Activated T-cell treated with anti-CD3 and anti-CD28 coated beads for 24 hours (primary cell): ENCODE measurements at places on chromosomes 11 and 22.

- no peak for DNase-seq
Observed at GRCh38 chr11:110026858-110027626, 66.2 kb upstream of the ZC3H12C start.

GRCh38 chr11:120686516-120686915, 175.0 kb downstream of the GRIK4 start:
- DNase-seq: no peak

- no peak for DNase-seq
Observed at GRCh38 chr11:68145120-68145866, 24.1 kb upstream of the CHKA start.

DNA sequence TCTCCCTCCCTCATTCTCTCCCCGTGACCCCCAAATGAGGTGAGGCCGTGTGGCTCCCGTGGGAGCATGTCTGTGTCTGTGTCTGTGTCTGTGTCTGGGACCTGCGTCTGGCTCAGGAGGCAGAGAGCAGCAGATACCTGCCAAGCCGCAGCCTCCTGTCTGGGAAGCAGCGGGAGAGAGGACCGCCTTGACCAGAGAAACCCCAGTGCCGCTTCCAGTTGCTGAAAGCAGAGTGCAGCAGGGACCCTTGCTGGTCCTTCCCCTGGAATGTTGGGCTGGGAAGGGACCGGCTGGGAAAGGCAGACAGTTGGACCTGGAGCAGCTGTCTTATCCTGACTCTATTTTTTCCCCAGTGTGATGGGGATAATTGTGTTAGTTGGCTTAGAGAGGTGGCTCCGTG, 525 bp downstream of the CSDC2 start:
- DNase-seq: no peak

GRCh38 chr11:37926772-37927171, 1328.7 kb upstream of the RAG2 start:
- no peak for DNase-seq

DNA sequence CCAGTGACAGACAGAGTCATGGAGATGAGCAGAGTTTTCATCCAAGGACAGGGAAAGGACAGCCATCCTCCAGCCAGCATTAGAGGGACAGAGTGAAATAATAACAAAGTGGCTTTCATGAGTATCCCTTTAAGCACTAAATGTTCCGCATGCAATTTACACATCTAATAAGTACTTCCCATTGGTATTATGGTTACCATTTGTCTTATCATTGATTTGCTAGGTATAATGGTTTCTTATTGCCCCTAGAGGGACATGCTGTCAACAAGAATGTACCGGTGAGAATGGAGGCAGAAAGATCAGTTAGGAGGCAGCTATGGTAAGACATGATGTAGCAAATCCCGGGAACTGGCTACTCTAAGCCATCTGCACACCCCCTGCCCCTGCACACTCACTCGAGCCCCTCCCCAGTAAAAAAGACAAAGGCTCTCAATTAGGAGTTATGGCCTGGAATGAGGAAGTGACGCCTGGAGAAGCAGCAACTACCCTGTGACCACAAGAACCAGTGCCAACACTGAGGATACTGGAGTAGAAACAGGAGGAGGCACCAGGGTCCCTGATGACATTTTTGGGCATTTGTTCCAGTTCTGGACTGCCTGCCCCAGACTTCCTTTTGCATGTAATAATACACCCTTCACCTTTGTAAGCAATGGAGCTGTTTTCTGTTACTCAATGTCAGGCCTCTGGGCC, 30.2 kb upstream of the HMGXB4 start:
- DNase-seq: no peak

DNA sequence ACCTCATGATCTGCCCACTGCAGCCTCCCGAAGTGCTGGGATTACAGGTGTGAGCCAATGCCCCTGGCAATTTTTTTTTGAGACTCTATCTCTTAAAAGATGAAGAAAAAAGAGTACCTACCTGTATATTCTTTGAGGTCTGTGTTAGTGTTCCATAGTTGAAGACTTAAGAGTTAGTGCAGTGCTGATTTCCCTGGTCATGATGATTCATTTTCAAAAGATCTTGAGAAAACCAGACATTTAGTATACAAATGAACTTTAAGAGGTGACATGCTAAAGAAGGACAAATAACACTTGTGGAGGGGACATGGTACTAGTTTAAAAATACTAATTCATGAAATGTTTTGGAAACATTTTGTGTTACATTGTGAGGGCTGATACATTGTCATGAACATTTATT, 17.7 kb downstream of the CBL start:
- no peak for DNase-seq

- DNase-seq: no peak
Observed at GRCh38 chr11:42255906-42256305, 796.5 kb upstream of the LRRC4C start.

- DNase-seq: no peak
Observed at GRCh38 chr11:68387840-68388239, 72.7 kb upstream of the PPP6R3 start.

DNA sequence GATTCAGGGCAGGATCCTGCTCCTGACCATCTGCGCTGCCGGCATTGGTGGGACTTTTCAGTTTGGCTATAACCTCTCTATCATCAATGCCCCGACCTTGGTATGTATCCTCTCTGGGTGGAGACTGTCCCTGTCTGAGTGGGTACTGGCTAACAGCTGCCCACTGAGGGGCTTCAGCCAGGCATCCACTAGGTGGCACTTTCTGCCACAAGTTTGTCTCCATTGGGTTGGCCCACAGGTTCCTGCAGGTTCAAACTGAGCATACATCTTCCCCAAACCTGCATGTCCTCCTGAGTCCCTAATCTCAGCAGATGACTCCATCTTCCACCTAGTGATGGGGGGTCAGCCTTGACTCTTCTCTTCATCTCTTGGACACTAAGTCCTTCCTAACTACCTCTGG, 4.4 kb downstream of the SLC2A11 start:
- no peak for DNase-seq

- no peak for DNase-seq
Observed at GRCh38 chr11:60887556-60887955, 18.8 kb downstream of the PRPF19 start.

DNA sequence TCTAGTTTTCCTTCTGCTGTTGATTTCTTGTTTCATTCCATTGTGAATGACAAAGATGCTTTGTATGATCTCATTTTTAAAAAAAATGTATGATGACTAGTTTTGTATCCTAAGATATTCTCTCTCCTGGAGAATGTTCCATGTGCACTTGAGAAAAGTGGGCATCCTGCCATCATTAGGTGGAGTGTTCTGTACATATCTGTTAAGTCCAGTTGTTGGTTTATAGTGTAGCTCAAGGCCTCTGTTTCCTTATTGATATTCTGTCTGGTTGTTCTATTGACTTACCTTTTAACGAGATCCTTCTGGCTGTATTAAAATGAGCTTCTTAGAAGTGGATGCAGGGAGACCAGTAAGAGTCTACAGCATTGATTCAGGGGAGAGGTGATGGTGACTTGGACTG, 35.2 kb downstream of the SGSM1 start:
- DNase-seq: no peak

DNA sequence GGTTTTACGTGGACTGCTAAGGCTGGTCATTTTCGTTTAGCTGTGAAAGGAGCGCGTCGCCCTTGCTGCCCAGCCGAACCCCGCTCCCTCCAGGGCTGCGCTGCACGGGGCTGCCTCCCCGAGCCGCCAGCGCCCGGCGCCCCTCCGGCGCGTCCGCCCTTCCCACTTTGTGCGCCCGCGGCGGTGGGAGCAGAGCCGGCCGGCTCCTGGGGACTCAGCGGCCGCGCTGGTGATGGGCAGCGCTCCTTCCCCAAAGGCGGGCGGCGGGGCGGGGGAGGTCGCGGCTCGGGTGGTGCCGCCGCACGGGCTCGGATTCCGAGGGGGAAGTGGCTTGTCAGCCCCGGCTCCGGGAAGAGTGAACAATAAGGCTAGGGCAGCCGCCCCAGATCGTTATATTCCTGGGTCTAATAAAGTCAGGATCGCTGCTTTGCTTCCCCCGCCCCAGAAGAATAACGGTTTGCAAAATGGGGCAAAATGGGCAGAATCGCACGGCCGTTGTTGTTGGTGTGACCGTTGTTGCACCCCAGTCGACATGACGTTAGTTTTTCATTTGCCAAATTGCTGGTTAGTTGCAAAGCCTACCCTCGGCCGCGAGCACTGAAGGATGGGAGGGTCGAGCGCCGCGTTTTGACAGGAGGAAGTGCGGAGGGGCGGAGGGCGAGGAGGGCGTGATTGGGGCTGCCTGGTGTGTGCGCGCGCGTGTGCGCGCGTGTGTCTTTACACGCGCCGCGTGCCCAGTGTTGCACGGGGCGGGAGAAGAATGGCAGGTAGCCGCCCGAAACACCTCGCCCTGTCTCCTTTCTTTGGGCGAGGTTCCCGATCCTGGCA, 745 bp downstream of the NCAM1 start:
- DNase-seq: no peak

GRCh38 chr11:72747289-72747855, 4.8 kb downstream of the ARAP1 start:
- no peak for DNase-seq

- no peak for DNase-seq
Observed at GRCh38 chr11:297586-298405, 1.5 kb downstream of the IFITM5 start.

DNA sequence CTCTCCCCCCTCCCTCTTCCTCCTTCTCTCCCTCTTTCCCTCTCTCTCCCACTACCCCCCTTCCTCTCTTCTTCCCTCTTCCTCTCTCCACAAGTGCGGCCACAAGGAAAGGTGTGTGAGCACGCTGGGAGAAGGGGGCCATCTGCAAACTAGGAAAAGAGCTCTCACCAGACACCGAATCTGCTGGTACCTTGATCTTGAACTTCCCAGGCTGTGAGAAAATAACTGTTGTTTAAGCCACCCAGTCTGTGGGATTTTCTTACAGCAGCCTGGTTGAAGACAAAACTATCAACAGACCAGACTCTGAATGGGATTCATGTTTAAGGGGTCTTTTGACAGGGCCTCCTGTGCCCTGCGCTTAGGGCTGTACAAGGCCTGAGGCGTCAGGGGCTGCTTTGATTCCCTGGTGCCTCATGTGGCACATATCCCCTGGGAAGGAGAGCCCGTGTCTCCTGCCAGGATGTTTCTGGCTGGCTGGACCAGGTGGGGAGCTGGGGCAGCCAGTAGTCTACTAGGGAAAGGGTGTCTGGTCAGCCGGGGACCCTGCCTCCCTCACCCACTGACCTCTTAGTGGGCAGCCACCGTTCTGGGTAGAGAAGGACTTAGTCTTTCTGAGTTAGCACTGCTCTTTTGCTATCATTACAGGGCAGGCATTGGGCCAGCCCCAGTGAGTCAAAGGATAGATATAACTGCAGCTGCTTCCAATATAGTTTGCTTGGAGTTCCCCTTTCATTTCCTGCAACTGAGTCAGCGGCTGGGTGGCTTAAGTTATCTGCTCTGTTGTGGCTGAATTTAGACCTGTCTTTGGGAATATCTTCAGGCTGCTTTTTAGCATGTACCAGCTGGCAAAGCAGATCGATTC, 6.2 kb downstream of the PANX1 start:
- DNase-seq: no peak

DNA sequence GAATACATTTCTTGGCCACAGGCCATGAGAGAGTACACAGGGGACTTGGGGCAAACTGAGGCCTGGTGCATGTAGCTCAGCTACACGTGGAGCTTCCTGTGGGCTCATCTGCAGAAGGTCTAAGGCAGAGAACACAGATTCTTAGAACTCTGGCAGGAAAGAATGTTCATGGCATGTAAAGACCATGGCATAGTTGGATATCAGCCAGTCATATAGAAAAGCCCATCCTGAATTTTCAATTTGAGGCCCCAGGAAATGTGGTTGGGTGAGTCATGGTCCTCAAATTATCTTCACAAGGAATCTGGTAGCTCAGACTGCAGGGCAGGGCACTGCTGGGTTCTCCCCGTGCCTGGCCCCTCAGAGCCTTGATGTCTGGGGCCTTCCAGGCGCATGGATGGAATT, 13.7 kb upstream of the ST3GAL4 start:
- no peak for DNase-seq

DNA sequence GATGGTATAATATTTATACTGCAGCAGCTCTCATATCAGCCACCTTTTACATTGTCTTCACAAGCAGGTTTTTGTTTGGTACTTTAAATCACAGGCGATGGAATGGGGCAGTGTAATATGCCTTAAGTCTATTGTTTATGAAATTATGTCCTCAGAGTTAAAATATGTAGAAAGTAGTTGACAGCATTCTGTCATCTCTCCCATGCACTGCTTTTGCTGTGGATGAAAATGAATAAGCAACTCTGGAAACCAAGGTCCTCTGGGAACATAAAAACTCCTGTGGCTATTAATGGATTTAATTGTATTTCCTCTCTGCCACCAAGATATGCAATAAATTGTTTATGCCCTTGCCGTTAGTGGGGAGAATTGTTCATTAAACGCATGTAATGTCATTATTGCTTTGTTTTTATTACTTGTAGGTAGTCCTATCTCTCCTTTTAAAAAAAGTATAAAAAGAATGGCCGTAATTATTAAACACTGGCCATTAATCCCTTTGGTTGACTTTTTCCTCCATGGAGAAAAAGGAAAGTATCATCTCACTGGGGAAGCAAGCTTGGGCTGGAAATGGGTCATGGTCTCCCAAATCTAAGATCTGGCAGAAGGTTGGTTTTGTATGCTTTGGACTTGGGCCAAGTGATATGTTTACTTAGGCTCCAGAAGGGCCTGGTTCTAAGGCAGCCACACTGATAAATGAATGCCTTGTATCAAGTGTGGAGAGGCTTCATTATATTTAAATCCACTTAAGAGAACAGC, 13.1 kb downstream of the PACS1 start:
- no peak for DNase-seq

DNA sequence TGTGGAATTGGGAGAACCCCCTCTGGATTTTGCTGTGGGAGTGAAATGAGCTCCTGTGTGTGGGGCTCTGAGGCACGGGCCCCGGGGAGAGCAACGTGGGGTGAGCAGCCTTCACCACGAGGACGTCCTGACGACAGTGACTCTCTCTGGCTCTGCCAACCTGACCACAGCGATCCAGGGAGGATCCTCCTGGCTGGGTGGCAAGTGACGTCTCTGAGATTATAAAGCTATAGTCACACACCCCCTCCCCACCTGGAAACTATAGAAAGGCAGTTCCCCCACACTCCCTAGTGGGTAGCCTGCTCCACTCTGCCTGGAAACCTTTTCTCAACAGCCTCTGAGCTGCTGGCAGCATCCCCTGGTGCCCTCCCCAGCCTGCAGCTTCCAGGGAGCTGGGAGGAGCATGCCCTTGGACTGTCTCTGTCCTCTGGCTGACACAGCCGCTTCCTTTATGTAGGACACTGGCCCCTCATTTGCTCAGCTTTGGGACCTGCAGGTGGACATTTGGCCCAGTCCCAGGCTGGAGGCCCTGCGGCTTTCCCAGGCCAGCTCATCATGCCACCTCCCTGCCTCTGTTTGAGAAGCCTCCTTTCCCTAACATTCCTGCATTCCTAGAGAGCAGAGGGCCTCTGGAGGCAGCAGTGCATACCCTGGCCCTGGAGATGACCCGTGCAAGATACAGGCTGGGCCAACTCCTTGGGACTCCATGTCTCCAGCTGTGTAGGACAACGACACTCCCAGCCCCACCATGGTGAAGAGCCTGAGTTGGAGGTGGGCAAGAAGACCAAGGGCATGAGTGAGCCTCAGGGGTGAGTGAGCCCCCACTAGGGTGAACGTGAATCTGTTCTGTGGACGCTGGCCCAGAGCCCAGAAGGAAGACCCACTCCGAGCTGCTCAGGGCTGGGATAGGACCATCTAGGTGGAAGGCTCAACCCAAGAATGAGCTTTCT, 314.0 kb downstream of the NTM start:
- no peak for DNase-seq

GRCh38 chr11:18191376-18191775, 18.7 kb downstream of the MRGPRX4 start:
- no peak for DNase-seq
